ENCODE measurements at places on chromosomes 6 and 20.

DNA sequence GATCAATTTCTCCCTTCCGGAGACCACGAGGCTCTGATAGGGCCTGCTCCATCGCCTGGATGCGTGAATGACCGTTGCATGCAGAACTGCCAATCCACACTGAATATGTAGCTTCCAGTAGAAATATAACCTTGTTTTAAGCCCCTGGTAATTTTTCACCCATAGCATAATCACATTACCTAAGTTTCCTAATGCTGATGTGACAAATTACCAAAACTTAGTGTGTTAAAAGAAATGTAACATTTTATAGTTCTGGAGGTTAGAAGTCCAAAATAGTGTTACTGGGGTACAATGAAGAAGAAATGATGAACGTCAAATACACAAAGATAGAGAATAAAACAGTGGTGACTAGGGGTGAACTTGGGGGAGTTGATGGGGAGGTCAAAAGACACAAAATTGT is 22.0 kb upstream of the SIRPD start:
- peak; percentile 43 for DNase-seq

GRCh38 chr6:1463275-1463674 is 73.9 kb downstream of the FOXF2 start:
- DNase-seq, result no peak

DNA sequence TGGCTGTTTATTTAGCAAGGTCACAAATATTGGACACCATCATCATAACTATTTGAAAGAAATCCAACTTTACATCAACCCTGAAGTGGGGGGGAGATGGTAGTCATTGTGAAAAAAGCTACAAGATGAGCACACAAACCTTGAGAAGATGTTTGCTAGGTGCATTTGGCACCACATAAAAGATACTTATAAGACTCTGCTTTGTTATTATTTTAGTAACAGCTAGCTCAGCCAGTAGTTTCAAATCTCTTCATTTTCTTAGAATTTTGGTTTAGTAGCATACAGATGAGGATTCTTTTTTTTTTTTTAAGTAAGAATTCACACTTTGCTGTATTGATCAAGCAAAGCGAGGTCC is 14.4 kb downstream of the ADTRP start:
- no peak for DNase-seq

- no peak for DNase-seq
Observed at GRCh38 chr20:32091888-32092346, 17.6 kb upstream of the TM9SF4 start.

DNA sequence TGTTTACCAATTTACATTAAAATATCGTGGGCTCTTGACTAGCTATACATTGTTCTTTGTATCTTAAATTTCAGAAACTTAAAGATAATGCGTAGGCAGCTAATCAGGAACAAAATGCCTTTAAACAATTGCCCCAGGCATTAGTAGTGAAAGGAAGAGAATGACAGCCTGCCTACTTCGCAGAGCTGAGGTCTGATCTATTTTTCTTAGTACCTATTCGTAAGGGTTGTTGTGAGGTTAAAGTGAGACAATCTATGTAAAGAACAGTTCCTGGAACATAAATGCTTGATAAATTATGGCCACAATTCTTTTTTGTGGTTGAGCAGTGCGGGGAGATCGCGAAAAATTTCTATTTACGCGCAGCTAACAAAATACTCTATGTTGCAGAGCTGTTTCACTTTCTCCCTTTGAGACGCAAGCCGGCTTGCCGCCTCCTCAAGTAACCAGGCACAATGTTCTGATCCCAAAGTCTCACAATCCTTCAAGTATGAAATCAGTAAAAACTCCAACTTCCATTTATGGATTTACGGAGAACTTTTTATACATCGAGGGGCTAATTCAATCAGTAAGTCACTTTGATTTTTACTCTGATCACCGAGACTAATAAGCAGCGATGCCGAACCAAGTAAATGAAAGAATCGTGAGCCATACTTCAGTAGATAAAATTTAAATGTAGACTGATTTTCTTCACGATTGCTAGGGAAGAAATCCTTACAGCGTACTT is 878 bp upstream of the PNRC1 start:
- DNase-seq, result no peak

- DNase-seq, result no peak
Observed at GRCh38 chr20:54668271-54669039, 193.1 kb downstream of the DOK5 start.
